Activated CD4-positive, alpha-beta T cell treated with anti-CD3 and anti-CD28 coated beads, Interleukin-2, amount 10 ng/mL, durations not matched to agents 7 days and 5 days (primary cell): ENCODE measurements at places on chromosomes 12 and 14. TPM values are rescaled to one million over a fixed set of nuclear protein-coding genes. Genes with fewer than 3 reads are reported as not detected.

PRIMA1 gene
- total RNA-seq = not detected

- no peak for DNase-seq
Observed at GRCh38 chr12:3117144-3117581, 40.0 kb downstream of the TSPAN9 start.

DNA sequence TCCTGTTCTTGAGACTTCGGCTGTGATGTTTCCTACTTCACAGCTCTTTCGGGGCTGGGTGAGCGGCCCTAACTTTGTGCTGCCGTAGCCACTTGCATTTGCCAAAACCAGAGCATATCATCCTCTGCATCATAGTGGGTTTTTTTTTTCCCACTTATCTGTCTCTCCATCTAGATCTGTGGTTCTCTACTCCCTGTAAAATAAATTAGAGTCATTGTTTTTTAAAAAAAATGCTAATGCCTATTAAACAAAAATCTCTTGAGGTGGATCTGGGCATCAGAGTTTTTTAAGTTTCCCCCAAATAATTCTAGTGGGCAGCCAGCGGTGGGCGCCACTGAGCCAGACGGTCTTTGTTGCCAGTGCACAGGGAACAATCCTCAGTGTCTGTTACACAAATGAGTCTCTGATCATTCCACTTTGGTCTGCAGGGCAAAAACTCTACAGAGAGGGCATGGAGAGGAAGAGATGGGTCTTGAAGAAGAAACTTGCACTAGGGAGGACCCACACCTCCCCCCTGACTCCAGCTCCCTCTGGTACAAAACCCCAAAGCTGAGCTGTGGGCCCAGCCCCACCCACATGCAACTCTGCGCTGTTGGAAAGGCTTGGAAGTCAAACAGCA, 62.4 kb upstream of the BCL2L14 start:
- DNase-seq = peak; percentile 49

- DNase-seq = no peak
Observed at GRCh38 chr12:78799649-78800048, 64.9 kb upstream of the SYT1 start.

DNA sequence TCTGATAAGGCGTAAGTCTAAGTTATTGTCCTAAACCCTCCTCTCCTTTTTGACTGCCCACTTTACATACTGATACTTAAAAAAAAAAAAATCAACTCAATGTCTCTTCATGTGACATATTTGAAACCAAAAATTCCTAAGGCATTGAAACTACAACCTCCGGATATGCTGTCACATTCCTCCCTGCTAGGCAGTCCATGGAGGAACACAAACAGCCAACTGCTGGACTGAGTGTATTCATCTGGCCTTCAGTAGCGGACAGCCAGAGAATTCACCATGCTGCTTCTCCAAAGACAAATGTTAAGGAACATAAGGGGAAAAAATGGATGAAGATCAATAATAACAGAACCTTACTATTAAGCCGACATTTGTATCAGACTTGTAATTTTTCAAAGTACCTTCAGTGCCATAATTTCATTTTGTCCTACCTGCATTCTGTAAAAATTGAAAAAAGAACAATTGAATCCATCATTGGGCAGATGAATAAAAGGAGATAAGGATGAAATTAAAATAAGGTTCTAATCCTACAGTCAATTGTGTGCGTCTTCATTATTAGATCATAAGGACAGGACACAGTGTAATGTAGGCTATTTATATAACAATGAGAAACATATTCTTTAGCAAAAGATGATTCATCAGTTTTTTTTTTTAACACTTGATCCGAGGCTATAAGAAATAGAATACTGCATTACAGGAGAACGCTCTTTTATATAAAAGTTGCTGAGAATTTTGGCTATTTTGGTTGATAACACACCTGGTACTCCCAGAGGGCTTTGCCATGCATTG, 12.2 kb downstream of the RERG start:
- DNase-seq = no peak

GRCh38 chr14:37569729-37570128, 25.3 kb downstream of the FOXA1 start:
- no peak for DNase-seq

GRCh38 chr12:105332925-105333324, 2.4 kb downstream of the C12orf75 start:
- DNase-seq = no peak

DNA sequence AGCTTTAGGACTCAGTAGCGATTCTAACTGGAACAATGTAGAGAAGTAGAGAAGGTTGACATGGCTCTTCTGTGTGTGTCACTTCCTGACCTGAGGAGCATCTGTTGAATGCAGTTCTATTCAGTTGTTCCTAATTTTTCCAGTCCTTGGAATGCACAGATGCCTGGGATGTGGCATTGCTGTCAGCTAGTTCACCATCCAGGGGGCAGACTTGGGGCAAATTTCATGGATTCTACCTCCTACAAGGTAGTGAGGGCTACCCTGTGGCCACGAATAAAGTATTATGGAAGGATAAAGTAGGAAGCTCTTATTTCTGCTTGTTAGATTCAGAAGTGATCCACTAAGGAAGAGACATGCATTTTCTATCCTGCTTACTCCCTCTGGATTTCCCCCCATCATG, 74.4 kb upstream of the GPATCH2L start:
- DNase-seq = no peak

FSCB gene
- total RNA-seq = not detected

DUSP6 gene
- 48.5 TPM for total RNA-seq
